ENCODE measurements at places on chromosomes 16 and 17. TPM values are rescaled to one million over a fixed set of nuclear protein-coding genes. Genes with fewer than 3 reads are reported as not detected.

Gene CDRT15
- not detected for polyA plus RNA-seq

Gene UMOD
- polyA plus RNA-seq, result not detected

Gene OR3A3
- not detected for polyA plus RNA-seq

Gene MT1H
- 63.3 TPM for polyA plus RNA-seq

Gene C16orf92
- polyA plus RNA-seq, result not detected

Gene PPP1R27
- 0.98 TPM for polyA plus RNA-seq

Gene FZD2
- polyA plus RNA-seq, result 0.54 TPM

Gene KCNJ12
- 0.06 TPM for polyA plus RNA-seq

Gene MYH3
- polyA plus RNA-seq, result 3.6 TPM

Gene SSH2
- 9.1 TPM for polyA plus RNA-seq

Gene SYCE1L
- polyA plus RNA-seq, result 2.6 TPM

Gene CLEC19A
- not detected for polyA plus RNA-seq

Gene FOXC2
- 0.18 TPM for polyA plus RNA-seq

Gene DNAH17
- polyA plus RNA-seq, result 0.02 TPM

Gene NETO2
- polyA plus RNA-seq, result 3.0 TPM

Gene PRSS22
- polyA plus RNA-seq, result 281 TPM

Gene C16orf74
- polyA plus RNA-seq, result 19.0 TPM

Gene HSD17B1
- 4.0 TPM for polyA plus RNA-seq

Gene ANKRD40CL
- polyA plus RNA-seq, result not detected

Gene CD68
- polyA plus RNA-seq, result 62.4 TPM

Gene CIITA
- polyA plus RNA-seq, result 2.8 TPM

Gene KIF2B
- not detected for polyA plus RNA-seq

Gene LHX1
- not detected for polyA plus RNA-seq

Gene CPHXL2
- not detected for polyA plus RNA-seq

Gene TPSB2
- polyA plus RNA-seq, result 37.8 TPM

Gene STH
- polyA plus RNA-seq, result not detected

Gene KRTAP1-1
- 0.04 TPM for polyA plus RNA-seq

Gene CES3
- 4.8 TPM for polyA plus RNA-seq

Gene SULT1A2
- 0.43 TPM for polyA plus RNA-seq

Gene C17orf50
- polyA plus RNA-seq, result 0.14 TPM

Gene ALKBH5
- 19.4 TPM for polyA plus RNA-seq

Gene TEKT5
- polyA plus RNA-seq, result 0.22 TPM

Gene NACA2
- 0.20 TPM for polyA plus RNA-seq

Gene LGALS9
- polyA plus RNA-seq, result 25.5 TPM

Gene HLF
- 12.7 TPM for polyA plus RNA-seq

Gene TEKT1
- not detected for polyA plus RNA-seq

Gene SPATA32
- not detected for polyA plus RNA-seq

Gene TEX14
- 0.02 TPM for polyA plus RNA-seq

Gene KRTAP3-1
- not detected for polyA plus RNA-seq

Gene GPR142
- not detected for polyA plus RNA-seq

Gene NPIPA1
- 44.0 TPM for polyA plus RNA-seq

Gene CDRT15L2
- polyA plus RNA-seq, result not detected

Gene NOMO2
- 38.8 TPM for polyA plus RNA-seq

Gene RNF166
- polyA plus RNA-seq, result 5.2 TPM

Gene GTF3C1
- 85.4 TPM for polyA plus RNA-seq

Gene TMEM235
- not detected for polyA plus RNA-seq

Gene RRAD
- 93.6 TPM for polyA plus RNA-seq

Gene SSTR5
- polyA plus RNA-seq, result 0.05 TPM

Gene MEOX1
- polyA plus RNA-seq, result 2.7 TPM

Gene RASD1
- 1.6 TPM for polyA plus RNA-seq

Gene DHRS7C
- polyA plus RNA-seq, result 0.05 TPM

Gene KCNH4
- polyA plus RNA-seq, result 0.04 TPM

Gene RAC3
- 9.6 TPM for polyA plus RNA-seq

Gene SPNS2
- polyA plus RNA-seq, result 238 TPM

Gene TNFSF12
- 13.0 TPM for polyA plus RNA-seq

Gene SLC12A3
- polyA plus RNA-seq, result 0.04 TPM
